ENCODE measurements at places on chromosomes 3 and 15.

- DNase-seq, result no peak
These were observed 23.8 kb downstream of the NIPA1 start for GRCh38 chr15:22810033-22810852.

GRCh38 chr3:120272286-120272685, 12.7 kb downstream of the GPR156 start:
- DNase-seq, result no peak

DNA sequence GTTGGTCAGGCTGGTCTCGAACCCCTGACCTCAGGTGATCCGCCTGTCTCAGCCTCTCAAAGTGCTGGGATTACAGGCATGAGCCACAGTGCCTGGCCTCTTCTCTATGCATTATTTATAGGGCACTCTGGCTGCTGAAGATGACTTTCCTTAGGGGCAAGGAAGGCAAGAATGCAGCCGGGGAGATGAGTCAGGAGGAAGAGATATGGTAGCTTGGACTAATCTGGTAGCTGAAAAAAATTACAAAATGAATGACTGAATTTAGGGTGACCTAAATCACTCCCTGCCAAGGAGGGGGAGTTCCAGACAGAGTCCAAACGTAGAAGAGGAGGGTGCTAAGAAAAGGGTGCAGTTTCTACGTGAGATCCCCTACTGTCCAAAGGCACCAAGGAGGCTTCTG, 14.2 kb downstream of the RHCG start:
- no peak for DNase-seq

DNA sequence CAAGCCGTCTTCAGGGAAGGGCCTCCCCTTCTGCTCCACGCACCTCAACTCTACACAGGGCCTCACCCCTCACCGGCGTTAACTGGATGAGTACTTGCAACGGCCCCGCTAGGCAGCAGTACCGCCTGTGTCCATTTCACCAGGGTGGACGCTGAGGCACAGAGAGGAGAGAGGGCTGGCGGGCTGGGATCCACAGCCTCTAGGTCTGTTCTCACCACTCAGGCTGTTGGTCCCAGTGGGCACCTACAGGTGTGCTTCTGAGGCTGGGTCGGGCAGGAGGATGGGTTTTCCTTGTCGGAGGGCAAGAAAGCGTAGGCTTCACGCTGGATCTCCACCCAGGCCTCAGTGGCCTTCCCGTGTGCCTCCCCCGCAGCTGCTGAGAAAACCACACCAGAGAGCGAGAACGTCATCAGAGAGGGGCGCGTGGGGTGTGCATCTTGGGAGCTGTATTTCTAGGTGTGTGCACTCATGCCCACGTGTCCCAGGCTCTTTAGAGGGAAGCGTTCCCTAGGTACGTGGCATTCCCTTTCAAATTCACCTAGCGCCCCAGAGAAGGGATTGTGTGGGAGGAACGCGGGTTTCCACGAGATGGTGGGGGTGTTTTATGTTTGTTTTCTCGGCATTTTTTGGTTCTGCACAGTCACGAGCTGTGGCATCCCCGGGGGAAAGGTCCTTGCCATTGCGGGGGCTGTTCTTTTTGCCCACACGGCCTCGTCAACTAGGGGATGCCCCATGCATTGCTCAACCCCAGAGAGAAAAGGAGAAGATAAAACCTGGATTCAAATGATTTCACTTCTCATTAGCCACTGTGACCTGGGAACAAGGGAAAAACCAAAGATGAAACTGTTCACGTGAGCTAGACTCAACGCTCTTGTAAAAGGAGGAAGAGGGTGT, 67.7 kb downstream of the MGLL start:
- DNase-seq, result no peak

- no peak for DNase-seq
These were observed 703 bp upstream of the LSAMP start for GRCh38 chr3:116445990-116446389.

DNA sequence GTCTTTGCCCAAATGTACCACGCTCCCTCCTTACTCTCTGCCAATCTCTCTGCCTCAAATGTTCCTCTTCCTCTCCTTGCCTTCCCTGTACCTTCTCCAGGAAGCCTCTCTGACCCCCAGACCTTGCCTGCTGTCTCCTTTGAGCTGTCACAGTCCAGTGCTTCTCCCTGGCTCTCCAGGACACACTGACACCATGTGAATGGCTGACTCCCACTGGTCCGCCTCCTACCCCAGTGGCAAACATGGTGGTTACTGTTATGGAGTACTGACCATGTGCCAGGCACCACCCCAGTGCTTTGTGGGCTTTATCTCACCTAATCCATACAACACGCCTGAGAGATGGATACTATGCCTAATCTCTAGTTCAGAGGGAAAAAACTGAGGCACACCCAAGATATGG, 141.9 kb downstream of the TPRA1 start:
- DNase-seq, result no peak

GRCh38 chr3:21466476-21466875, 284.5 kb downstream of the ZNF385D start:
- no peak for DNase-seq

DNA sequence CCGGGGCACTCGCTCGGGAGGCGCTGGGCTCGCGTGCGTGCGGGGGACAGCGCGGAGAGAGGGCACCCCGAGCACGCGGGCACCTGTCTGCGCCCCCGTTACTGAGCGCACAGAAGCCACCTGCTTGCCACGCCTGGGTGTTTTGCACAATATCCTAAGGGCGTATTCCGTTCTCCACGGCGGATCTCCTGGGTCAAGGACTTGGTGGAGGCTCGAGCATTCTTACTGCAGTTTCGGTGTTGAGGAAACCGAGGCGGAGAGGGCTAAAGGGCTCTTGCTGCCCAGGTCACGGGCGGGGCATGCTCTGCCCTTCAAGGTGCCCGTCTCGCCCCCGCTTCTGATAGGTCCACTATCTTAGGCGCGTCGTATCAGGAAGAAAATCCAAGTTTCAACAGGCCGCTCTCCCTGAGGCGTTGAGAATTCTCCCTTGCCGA, 526 bp downstream of the GPD1L start:
- DNase-seq, result no peak

GRCh38 chr15:74768099-74768770, 13.6 kb upstream of the CSK start:
- no peak for DNase-seq

DNA sequence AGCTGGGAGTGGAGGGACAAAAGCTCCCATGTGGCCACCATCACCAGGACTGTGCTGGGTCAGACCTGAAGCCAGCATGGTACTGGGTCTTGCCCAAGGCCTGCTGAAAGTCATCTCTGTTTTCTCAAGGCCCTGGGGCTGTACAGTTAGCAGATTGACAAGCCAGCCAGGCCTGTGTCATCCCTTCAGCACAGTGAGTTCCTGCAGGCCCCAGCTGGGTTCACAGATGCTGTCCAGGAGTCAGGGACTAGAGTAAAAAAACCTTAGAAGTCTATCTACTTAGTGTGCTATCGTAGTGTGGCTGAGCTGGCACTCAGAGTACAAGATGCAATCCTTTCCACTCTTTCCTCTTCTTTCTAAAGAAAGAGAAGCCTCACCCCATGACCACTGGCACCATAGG, 246.0 kb upstream of the NAALADL2 start:
- no peak for DNase-seq

DNA sequence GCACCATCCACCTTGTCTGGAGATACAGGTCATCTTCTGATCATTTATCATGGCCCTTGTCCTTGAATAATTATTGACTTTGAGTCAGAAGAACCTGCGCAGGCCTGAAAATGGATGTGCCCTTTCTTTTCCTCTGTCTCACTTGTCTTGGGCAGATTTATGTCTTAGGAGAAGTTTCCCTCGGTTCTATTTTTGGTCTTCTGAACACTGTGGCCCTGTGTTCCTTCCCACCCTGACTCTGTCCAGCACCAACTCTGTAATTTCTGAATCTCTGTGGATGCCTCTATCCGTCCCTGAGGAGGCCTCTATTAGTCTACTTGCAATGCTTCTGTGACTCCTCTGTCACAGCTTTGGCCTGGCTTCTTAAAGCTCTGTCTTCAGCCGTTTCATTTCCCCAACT, 680.8 kb upstream of the CFAP20DC start:
- no peak for DNase-seq

- DNase-seq, result no peak
These were observed 156.1 kb downstream of the VPS8 start for GRCh38 chr3:184968115-184968514.

GRCh38 chr3:174438501-174439145, 420.5 kb upstream of the NAALADL2 start:
- DNase-seq, result no peak

DNA sequence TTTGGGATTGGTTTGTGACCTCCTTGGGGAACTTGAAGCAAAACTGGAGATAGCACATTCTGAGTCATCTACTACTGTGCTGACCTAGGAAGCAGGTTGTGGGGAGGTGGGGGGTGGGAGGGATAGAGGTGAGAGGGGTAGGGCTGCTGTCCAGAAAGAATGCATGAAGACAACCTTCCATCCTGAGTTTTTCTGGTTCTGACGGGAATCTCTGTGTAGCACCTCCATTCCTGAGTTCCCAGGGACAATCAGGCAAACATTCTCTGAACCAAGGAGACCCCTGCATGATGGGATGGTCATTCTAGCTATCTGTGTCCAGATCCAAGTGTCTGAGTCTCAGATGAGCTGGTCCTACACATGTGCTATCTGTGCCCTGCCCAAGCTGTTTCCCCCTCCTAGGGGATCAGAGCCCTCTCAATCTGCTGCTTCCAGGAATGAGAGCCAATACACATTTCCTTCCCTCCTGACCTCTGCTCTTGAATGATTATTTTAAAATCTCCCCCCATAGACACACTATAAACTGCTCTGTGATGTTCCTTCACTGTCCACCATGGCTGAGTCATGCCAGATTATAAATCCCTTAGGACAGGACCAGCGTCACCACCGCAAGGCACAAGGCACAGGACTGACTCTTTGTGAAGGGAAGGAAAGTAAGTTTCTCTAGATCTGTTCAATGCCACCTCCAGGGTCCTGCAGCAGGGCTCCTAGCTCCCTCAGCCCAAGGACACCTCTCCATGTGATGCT, 2.2 kb upstream of the CD276 start:
- DNase-seq, result no peak

- no peak for DNase-seq
These were observed 11.4 kb downstream of the GPR87 start for GRCh38 chr3:151305060-151305774.

DNA sequence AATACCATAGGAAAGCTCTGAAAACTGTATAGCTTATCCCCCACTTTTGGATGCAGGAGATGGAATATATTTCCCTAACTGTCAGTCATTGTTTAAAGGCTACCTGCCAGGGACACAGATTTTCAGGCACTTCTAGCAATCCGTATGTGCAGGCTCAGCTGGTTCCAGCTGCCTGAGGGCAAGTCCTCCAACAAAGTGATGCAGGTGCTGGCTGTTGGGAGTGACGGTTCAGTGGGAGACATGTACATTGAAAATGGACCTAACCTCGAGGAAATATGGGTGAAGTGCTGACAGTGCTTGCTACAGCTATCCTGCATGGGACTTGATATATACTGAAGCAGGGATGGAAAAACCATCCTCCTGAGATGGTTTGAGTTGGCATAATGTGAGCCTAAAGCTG, 153.1 kb upstream of the GAP43 start:
- no peak for DNase-seq

DNA sequence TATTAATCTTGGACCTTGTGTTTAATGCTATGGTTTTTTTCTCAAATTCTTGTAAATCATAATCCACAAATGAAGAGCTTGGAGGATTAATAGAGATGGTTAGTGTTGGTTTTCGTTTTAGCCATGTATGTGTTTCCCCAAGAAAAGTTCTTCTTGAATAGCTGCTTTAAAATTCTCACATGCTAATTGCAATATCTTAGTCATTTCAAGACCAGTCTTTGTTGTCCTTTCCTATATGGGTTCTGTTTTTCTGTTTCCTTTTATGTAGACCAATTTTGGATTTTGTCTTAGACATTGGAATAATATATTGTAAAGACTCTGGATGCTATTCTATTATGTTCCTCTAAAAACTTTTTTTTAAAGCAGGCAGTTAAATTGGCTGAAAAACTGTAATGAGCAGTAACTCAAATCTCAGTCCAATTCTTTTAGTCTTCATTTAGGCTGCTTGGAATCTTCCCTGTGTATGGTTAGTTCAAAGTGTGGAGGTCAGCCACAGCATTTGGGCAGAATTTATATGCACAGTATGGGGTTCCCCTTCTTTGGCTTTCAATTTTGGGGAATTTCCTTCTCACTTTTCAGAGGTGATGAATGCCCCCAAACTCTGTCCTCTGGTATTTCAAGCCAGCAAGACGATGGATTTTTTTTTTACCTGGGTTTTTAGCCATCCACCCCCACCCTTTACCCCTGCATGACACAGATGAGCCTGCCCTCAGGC, 39.1 kb upstream of the DNAJC13 start:
- DNase-seq, result no peak

DNA sequence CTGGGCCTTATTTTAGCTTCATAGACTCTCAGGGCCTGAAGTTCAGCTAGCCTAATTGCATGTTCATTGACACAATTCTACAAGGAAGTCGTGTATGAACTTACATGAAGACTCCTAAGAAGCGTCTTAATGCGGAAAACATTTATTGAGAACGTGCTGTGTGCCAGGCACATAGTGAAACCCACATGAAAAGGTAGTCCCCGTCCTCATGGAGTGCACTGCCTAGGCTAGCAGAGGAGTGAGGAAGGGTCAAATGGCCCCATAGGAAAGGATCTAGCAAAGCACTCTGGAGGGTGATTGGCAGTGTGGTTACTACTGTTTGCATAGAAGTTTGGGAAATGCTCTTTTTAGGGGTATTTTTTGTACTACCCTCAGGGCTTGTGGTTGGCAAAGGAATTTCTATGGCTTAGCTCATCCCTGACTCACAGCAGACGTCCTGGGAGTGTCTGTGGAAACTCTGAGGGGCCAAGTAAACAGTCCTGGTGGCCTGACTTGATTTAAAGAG, 854 bp upstream of the NPTN start:
- no peak for DNase-seq

DNA sequence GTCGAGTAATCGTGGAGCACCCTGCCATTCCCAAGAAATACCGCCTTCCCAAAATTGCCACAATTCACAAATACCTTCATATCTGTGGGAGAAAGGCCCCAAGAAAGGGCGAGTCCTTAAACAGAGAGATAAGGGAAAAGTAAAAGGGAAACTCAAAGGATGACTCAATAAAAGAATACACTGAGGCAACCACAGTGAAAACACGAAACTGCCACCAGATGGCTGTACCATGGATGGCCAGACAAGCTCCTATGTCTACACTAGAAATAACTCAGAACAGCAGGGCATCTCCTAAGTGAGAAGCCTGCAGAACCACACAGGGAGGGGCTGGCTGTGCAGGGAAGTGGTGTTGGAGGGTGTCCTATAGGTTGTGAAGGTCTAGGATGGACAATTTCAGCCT, 25.0 kb downstream of the SRGAP3 start:
- no peak for DNase-seq

- DNase-seq, result no peak
These were observed 27.3 kb downstream of the ALDH1L1 start for GRCh38 chr3:126152901-126153694.

- DNase-seq, result no peak
These were observed 54.5 kb downstream of the PSMD6 start for GRCh38 chr3:63968612-63969350.

- DNase-seq, result no peak
These were observed 4.9 kb downstream of the ABHD17C start for GRCh38 chr15:80699981-80700380.

- DNase-seq, result peak; percentile 7
These were observed 81.5 kb upstream of the RASGRF1 start for GRCh38 chr15:79172032-79172481.

GRCh38 chr15:90165659-90166489, 35.3 kb upstream of the SEMA4B start:
- no peak for DNase-seq
